ENCODE measurements at places on chromosomes 12 and 14.

GRCh38 chr14:34018564-34019244 lies 67.8 kb upstream of the EGLN3 start:
- DNase-seq = no peak

DNA sequence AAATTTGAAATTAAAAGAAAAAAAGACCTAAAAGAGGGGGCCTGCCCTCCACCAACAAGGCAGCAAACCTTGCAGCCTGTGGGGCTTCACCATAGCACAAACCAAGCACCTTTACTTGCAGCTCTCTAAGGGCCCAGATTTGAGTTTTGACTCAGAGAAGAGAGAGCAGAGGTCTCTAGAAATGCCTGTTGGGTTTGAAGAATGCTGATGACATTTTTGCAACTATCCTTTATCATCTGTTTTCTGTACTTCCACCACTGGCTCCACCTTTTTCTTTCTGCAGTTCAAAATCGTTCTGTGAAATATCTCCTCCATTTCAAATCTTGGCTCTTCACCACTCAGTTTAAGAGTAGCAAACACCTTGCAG lies 83.8 kb upstream of the HMGA2 start:
- DNase-seq = no peak

- peak; percentile 47 for DNase-seq
Observed at GRCh38 chr12:66269757-66270383, 32.4 kb upstream of the HELB start.

GRCh38 chr12:3797531-3798048 lies 44.7 kb upstream of the CRACR2A start:
- DNase-seq = peak; percentile 2

DNA sequence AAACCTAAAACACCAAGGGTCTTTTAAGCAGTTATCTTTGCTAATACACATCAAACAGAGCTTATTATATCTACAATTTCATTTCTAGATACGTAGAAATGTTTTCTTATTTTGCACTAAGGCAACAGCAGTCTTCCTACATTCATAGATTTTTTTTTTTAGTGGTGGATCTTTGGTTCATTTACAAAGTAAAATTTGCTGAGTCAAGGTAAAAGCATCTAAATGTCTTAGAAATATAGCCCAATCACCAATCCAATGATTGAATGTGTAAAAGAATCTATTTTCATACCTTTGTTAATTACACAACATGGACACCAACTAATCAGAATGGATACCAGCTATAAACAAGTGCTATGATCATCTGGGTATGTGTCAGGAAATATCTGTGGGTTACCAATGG lies 272.2 kb upstream of the TMPO start:
- DNase-seq = no peak

DNA sequence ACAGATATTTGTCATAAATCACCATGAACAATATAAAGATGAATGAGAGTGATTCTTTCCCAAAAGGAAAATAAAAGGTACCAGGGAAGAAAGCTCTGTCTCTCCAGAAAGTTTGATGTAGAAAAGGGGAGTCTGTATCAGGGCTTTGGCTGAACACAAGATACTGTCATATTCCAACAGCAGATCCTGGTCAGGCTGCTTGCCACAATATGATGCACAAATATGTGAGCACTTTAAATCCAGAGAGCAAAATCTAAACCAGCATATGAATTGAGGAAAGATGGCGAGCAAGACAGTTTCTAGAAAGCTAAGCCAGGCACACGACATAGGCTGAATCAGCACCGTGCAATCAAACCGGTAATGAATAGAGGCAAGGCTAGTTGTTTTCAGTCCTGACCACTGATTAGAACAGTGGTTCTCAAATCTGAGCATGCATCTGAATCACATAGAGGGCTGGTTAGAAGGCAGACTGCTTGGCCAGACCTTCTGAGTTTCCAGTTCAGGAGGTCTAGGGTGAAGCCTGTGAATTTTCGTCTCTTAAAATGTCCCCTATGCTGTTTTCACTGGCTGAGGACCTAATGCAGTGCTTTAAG lies 60.7 kb downstream of the PLCZ1 start:
- no peak for DNase-seq

GRCh38 chr14:81582420-81582819 lies 48.8 kb upstream of the SEL1L start:
- no peak for DNase-seq

- DNase-seq = no peak
Observed at GRCh38 chr12:110547090-110547489, 36.0 kb downstream of the PPTC7 start.

DNA sequence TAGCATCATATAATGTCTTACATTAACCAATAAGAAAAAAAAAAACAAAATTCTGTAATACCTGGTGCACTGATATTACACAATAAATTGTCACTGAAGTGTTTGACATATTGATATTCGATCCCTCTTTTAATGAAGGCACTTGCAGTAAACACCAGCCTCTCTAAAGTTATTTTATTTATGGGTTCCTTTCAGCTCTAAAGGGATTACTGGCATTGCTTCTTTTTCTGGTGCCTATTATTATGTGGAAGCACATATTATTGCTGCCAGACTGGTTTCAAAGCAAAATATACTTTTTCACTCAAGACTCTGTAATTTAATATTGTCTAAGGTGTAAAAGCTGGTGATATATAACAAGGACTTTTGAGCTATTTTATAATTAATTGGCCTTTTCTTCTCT lies 1090.5 kb downstream of the TRHDE start:
- DNase-seq = no peak

- peak; percentile 30 for DNase-seq
Observed at GRCh38 chr14:105180592-105181548, at the start of gene NUDT14. Gene NUDT14, minus strand, starts transcription at chr14:105181312. Its CDS starts 103 bp downstream, at chr14:105181209.

DNA sequence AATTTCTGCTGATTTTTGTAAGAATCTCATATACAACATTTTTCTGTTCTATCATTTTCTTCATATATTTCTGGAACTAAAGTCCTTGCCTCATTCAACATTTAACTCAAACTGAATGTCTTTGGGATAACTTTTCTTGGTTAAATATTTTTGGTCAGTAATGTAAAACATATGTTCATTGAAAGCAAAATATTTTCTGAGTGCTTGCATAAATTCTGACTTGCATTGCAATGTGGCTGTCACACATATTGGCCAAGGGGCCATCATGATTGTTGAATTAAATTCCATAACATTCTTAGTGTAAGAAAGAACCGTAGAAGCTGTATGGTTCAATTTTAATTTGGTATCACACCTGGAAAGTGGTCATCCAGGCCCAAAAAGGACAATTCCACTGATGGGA lies 369.4 kb downstream of the GALC start:
- no peak for DNase-seq

- no peak for DNase-seq
Observed at GRCh38 chr14:52974406-52974805, 23.6 kb upstream of the FERMT2 start.

DNA sequence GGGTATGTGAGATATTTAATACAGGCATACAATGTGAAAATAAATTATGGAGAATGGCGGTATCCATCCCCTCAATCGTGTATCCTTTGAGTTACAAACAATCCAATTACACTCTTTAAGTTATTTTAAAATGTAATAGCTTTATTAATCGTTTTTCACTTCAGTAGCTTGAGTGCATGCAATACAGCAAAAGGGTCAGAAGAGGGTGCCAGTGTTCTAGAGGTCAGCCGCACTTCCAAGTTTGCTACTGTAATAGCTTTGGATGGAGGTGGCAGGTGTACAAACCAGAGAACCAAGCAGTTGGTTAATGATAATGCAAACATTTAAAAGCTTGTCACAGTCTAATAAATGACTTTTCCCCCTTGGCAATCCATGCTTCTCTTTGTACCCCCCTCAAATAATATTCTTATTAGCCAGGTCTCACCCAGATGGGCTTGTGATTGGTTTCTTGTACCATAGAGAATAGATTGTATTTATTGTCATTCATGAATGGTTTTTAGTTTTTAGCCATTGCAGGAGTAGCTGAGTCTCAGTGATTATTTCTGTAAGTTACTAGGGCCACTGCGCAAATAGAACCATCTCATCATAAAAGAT lies 127.0 kb downstream of the ERC1 start:
- peak; percentile 2 for DNase-seq

GRCh38 chr14:105118646-105119407 lies 49.7 kb downstream of the JAG2 start:
- no peak for DNase-seq

GRCh38 chr12:64968989-64969819 lies 144.8 kb downstream of the TBC1D30 start:
- no peak for DNase-seq

DNA sequence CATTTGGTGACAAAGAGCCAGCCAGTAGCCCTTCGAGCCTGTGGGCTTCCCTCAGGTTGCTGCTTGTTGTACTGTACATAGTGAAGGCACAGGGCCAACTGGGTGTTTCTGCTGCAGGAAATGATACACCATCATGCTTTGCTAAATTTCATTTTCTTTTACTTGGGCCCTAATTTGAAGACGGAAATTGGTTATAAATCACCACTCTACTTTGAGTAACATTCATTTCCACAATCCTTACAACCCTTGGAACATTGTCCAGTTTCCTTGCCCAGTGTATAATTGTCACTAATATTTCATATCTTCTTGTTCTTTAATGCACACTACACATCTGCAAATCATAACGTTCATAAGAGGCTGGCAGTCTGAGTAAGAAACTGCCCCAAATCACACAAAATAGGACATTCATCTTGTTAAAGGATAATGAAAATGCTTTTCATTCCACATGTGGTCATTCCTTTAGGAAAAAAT lies 30.2 kb downstream of the MSRB3 start:
- no peak for DNase-seq

Data from NCI-H524 (cell line).